SHP77 treated with DMSO at 0.1 percent for 48 hours (cell line): ENCODE measurements at places on chromosomes 5 and 9.
A peak's percentile ranks its signal among the peaks of the same experiment; 100 is the strongest.

GRCh38 chr5:87541033-87541432 is 128.3 kb upstream of the CCNH start:
- peak; percentile 5 for DNase-seq

GRCh38 chr5:134732819-134733218 is 5.5 kb upstream of the CAMLG start:
- no peak for DNase-seq

DNA sequence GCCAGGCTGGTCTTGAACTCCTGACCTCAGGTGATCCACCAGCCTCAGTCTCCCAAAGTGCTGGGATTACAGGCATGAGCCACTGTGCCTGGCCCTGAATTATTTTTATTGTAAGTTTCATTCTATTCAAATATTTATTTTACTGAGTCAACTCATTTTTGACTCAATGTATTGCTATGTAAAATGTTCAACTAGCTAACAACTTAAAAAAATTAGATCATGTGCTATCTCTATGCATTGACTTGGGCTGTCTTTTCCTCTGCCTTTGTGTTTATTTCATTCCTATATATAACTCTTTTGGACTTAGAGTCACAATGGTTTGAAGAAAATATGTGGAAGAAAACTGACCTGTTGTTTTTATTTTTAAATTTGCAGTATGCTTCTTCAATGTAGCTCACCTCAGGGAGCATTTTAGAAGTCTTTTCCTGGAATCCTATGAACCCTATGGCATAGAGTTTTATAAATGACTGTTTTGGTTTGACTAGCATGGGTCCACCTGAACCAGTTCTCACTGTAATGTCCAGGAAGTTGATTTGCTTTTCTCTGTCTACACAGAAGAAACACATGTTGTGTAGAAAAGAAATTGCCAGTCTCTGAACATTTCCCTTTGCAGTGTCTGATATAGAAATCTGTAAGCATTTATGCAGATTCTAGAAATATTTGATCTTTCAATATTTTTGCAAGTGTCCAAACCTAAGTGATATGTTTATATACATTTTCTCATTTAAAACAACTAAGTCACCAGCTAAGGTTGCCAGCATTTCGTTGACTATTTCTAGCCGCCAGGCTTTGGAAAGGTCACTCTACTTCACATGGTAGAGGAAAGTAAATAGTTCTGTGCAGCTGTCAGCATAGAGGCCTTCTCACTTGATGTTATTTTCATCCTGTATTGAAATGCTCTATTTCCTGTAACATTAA is 138.8 kb downstream of the PCSK1 start:
- peak; percentile 83 for DNase-seq

DNA sequence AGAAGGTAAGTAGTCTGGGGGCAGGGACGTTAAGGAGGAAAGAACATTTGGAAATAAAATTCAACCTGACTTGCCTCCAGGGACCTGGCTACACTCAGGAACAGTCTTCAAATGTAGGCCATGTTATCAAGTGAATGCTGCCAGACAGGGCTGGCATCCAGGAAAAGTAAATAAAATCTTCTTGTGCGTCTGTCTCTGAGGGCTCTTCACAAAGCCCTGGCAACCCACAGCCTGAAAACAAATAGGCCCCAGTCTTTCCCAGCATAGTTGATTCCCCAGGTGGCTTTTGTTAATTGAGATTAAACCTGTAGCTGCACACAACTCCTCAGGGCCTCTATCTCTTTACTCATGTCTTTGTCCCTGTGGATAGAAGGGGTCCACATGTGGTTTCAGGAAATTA is 55.4 kb downstream of the STK32A start:
- DNase-seq, result peak; percentile 79
